A549 (cell line): ENCODE measurements at places on chromosomes 1 and 21.
A peak's percentile ranks its signal among the peaks of the same experiment; 100 is the strongest.

DNA sequence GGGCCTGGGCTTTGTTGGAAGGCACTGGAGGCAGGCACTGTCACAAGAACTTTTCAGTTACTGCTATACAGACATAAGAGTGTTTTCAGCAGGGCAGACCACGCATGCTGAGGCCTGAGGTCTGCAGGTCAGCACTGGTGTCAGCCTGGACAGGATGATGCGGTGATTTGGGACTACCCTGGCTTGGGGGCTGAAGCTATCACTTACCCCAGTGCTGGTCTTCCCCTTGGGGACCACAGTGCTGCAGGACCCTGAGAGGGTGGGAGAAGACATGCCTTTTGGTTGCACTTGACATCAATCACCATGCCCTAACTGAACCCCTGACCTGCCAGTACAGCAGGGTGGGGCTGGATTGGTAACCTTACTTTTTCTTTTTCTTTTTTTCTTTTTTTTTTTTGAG lies 9.2 kb downstream of the DMRTB1 start:
- DNase-seq = no peak

GRCh38 chr1:56387071-56387740 lies 192.2 kb downstream of the PLPP3 start:
- no peak for DNase-seq

DNA sequence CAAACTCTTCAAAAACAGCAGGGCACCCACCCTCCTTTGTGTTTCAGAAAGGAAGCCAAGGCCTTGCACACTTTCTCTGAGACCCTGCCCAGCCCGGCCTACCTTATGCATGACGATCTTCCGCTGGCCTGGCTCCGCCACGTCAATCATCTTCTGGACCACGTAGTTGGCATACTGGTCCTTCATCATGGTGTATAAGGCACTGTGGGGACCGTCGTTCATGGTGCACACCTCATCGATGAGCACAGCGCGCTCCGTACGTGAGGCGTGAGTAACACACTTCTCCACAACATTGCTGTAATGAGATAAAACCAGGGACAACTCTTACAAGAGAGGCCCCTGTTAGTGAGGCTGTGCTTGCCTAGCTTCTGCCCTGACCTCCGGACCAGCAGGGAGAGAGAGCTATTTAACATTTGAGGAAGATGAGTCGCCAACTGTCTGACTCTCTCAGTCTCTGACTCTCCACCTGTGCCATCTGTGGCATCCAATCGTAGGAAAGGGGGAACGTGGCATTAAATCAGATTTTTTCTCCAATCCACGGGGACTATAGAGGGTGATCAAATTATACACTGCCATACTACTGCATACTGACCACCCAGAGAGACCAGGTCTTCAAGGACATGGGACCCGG lies 28.1 kb upstream of the SDC3 start:
- DNase-seq = no peak

DNA sequence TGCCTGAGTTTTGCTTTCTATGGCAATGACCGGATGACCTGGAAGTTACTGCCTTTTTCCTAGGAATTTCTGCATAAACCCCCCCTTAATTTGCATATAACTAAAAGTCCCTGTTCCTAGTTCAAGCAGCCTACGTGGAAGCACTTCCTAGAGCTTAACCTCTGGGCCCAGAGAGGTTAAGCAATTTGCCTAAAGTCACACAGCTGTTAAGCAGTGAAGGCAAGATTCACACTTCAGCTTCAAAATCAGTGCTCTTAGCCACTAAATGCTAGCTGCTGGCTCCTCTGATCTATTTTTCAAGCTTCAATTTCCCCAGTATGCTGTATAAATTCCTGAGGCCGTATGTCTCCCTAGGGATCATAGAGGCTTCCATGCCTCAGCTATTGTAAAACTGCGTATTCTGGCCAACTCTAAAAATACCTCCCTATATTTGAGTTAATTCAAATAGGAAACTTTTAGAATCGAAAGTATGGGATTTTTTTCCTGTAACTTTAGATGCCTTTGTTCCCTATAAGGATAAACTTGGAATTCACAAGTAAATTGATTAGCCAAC lies 53.1 kb upstream of the CD5L start:
- DNase-seq = no peak

- DNase-seq = no peak
Observed at GRCh38 chr1:28115267-28115666, 26.9 kb upstream of the EYA3 start.

DNA sequence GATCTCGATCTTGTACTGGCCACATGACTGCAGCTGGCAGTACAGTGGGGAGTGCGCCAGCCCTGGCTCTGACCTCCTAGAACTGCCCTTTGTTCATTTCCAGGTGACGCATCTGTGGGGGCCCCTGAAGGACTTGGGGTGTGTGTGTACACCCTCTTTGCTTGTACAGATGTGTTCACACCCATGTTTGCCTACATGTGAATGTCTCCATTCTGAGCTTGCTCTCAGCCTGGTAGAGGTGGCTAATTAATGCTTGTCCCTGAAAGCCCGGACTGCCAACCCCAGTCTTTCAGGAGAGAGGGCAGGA lies 19.8 kb downstream of the TNFRSF1B start:
- no peak for DNase-seq

- DNase-seq = no peak
Observed at GRCh38 chr1:194476351-194476750, 1289.9 kb upstream of the B3GALT2 start.

DNA sequence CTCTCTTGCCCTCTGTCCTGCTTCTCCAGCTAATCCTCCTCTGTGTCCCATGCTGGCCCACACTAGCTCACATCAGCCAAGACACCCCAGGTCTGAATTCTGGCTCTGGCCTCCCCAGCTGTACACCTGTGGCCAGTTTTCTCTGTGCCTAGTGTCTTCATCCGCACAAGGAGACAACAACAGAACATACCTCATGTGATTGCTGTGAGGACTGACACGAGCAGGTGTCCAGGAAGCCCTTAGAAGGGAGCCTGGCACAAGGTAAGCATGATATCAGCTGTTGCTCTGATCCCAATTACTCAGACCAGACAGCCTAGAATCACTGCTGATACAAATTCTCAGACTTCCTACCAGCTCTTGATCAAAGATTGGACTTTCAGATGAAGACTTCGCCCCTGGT lies 71.2 kb upstream of the GJB5 start:
- no peak for DNase-seq

DNA sequence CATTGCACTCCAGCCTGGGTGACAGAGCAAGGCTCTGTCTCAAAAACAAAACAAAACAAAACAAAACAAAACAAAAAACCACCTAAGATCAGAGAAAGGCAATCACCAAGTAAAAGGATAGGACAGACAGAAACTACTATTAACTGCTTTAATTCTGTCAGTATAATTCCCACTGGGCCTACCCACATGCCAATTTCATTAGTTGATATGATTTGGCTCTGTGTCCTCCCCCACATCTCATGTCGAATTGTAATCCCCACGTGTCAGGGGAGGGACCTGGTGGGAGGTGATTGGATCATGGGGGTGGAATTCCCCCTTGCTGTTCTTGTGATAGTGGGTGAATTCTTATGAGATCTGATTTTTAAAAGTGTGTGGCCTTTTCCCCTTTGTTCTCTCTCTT lies 27.2 kb upstream of the CAPZB start:
- no peak for DNase-seq

- no peak for DNase-seq
Observed at GRCh38 chr1:18924221-18924691, 21.9 kb upstream of the ALDH4A1 start.

- no peak for DNase-seq
Observed at GRCh38 chr1:90717665-90718410, 736 bp upstream of the BARHL2 start.

GRCh38 chr1:20200966-20201365 lies 14.6 kb upstream of the PLA2G2C start:
- DNase-seq = no peak

GRCh38 chr1:87212431-87213134 lies 116.1 kb upstream of the LMO4 start:
- no peak for DNase-seq

GRCh38 chr21:37249112-37249904 lies 17.8 kb downstream of the VPS26C start:
- DNase-seq = no peak

DNA sequence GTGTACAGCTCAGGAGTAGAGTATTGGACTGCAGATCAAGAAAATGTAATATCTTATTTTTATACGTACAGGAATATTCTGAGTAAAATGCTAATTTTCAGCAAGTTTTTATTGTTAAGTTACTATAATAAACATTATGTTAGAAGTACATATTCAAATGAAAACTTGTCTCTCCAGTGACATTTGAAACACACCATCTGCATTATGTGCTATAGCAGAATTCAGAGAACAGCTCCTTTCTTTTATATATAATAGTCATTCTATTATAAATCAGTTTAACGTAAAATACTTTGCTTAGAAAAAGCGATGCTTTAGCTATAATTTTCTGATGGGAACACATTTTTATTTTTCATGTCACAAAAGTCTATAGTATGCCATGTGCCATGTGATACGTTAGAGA lies 249.0 kb downstream of the PTPRC start:
- no peak for DNase-seq

DNA sequence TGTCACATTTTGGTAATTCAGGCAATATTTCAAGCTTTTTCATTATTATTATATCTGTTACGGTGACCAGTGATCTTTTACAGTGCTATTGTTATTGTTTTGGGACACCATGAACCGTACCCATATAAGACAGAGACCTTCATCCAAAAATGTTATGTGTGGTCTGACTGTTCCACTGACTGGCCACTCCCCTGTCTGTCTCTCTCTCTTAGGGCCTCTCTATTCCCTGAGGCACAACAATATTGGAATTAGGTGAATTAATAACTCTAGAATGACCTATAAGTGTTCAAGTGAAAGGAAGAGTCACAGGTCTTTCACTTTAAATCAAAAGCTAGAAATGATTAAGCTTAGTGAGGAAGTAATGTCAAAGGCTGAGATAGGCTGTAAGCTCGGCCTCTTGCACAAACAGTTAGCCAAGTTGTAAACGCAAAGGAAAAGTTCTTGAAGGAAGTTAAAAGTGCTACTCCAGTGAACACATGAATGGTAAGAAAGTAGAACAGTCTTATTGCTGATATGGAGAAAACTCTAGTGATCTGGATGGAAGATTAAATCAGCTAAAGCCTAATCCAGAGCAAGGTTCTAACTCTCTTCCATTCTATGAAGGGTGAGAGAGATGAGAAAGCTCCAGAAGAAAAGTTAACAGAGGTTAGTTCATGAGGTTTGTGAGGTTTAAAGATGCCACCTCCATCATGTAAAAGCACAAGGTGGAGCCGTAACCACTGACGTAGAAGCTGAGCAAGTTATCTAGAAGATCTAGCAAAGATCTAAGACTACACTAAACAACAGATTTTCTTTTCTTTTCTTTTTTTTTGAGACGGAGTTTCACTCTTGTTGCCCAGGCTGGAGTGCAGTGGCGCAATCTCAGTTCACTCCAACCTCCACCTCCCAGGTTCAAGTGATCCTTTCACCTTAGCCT lies 19.7 kb upstream of the DIPK1A start:
- no peak for DNase-seq

DNA sequence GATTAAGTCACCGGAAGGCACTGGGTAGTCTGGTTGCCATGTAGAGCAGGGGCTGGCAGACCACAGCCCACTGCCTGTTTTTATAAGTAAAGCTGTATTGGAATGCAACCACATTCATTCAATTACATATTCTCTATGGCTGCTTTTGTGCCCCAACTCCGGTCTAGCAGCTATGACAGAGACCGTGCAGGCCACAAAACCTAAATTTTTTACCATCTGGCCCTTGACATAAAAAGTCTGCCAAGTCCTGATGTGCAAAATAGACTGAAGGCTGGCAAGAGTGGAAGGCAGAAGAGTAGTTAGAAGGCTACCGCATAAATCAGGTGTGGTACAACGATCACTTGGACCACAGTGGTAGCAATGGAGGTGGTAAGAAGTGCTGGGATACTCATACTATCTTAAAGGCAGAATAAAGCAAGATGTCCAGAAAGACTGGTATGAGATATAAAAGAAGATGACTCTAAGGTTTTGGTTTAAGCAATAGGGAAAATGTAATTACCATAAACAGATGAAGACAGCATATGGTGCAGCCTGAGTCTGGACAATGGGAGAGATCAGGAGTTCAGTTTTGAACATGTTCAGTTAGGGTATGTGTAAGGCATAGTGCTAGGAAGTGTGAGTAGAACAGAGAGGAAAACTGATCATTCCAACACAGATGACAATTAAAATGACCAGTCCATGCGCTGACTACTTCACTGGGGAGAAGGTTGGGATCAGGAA lies 37.2 kb downstream of the EGLN1 start:
- DNase-seq = no peak

- no peak for DNase-seq
Observed at GRCh38 chr1:95863086-95863485, 629.1 kb downstream of the RWDD3 start.

DNA sequence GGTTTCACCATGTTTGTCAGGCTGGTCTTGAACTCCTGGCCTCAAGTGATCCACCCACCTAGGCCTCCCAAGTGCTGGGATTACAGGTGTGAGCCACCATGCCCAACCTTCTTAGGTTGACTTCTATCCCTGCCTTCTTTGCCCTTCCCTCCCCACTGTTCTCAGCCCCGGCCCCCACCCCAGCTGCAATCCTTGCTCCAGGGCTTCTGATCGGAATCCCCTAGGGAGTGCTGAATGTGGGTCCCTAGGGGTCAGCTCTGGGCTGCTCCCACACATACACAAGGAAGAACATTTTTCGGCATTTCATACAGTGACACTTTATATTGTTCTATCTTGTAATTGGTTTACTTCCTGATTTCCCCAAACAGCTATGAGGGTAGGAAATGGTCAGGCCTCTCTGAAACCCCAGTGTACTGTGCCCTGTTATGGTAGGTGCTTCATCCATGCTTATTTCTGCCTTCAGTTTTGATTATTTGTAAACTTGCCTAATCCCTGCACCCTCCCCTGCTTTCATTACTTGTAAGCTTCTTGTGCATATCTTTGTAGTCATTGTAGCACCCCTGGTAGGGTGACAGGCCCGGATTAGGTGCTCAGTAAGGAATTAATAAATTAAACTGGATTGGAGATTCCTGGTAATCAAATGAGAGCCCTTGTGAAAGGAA lies 5.8 kb upstream of the SRP9 start:
- no peak for DNase-seq

DNA sequence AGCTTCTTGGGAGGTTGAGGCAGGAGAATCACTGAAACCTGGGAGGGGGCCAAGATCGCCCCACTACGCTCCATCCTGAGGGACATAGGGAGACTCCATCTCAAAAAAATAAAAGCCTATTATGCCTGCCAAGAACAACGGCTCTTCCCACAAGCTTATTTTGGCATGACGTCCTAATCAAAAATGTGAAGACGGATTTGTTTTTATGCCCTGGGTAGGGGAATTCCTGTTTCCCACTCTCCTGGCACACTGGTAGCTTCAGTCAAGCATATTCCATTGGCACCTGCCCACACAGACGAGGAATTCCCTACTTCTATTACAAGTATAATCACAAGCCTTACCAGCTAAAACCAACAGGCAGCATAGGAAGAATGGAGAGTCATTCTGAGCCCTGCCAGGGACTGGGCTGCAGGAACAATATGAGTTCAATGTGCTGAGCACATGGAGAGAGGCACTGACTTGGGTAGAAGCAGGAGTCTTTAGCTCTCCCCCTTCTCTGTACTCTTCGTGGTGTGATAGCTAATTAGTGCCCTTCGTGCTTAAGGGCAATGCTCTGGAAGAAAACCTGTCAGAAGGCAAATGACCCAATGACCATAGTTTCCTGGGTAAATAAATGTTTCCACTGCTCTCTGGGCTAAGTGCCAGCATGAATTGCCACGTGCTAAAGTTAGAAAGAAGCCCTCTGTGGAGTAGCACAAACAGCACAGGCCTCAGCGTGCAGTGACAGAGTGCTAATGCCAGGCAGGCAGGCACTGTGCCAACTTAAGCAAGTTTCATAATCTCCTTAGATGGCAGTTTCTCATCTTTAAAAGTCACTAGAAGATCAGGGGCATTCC lies 16.8 kb downstream of the TNFSF4 start:
- DNase-seq = peak; percentile 73
